ENCODE measurements at places on chromosomes 2 and 18. TPM values are rescaled to one million over a fixed set of nuclear protein-coding genes. Genes with fewer than 3 reads are reported as not detected.

RGPD3 gene
- total RNA-seq = 0.28 TPM

CD226 gene
- total RNA-seq = not detected

DNAJC5G gene
- 0.39 TPM for total RNA-seq

DNA sequence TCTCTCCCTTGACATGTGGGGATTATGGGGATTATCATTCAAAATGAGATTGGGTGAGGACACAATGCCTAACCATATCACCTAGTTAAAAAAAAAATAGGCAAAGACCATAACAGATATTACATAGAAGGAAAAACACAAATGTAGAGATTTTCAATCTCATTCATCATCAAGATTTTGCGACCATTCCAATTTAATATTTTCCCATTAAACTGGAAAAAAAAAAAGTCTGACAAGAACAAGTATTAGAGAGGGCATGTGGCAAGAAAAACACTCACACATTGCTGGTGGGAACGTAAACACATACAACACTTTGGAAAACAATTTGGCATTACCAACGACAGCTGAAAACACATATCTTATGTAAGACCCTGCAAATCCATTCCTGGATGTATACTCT lies 71.0 kb upstream of the MYCN start:
- no peak for DNase-seq

GRCh38 chr2:237486819-237487448 lies at the start of gene MLPH:
TSS of gene MLPH (plus strand) at chr2:237487251. CDS start at chr2:237493427, 6,176 bp downstream.
- DNase-seq = peak; percentile 67

DNA sequence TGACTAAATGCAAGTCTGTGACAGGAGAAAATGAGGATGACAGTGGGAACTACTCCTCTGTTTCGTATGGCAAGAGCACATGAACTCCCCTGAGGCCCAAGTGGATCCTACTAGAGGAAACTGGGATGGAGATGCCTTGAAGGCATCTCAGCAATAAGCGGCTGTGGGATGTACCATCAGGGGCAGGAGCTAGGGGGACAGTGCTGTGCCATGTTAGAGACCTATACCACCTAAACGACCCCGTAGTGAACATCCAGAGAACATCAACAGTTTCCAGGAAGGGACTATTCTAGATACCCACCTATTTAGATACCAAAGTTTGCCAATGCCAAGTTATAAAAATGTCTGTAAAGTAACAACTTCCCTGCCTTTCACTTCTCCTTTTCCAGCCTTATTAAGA lies 860.8 kb upstream of the ACVR2A start:
- DNase-seq = no peak

DNA sequence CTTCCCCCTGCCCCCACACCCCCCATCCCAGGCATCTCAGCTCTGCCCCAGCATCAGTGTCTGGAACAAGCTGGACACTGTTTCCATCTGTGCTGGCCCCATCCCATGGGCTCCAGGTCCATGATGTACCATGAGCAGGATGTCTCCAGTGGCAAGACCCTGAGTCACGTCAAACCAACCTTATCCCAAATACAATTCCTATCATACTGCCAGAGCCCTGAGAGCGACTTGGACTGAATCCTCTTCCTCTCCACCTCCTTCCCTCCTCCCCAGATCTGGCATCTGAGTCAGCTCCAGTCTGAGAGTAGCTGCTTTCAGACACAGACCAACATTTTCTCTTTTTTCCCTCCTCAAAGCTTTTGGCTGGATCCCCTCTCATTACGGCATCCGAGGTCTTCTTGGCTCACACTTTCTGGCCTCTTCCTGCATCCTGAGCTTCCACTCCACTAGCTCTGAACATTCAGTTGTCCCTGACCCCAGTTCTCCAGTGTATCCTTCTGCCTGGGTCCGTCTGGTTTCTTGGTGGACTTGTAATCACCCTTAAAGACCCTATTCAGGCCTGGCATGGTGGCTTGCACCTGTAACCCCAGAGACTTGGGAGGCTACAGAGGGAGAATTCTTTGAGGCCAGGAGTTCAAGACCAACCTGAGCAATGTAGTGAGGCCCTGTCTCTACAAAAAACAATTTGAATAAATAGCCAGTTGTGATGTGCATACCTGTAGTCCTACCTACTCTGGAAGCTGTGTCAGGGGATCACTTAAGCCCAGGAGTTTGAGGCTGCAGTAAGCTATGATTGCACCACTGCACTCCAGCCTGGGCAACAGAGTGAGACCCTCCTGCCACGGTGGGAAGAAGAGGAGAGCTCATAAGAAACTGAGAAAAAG lies 68.3 kb downstream of the ACKR3 start:
- no peak for DNase-seq

DNA sequence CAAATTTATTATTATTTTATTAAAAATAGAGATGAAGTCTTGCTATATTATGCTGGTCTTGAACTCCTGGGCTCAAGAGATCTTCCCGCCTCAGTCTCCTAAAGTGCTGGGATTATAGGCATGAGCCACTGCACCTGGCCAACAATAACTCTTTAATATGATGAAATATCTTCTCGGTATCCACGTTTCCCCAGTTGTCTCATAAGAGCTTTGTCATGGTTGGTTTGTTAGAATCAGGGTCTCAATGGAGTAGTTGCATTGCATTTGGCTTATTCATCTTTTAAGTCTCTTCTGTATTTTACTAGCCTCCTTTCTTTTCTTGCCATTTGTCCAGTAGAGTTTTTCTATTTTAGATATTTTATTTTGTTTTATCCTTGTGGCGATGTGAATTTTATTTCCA lies 32.7 kb upstream of the DLX2 start:
- no peak for DNase-seq

GRCh38 chr2:22930781-22931180 lies 454.2 kb upstream of the KLHL29 start:
- DNase-seq = no peak

DNA sequence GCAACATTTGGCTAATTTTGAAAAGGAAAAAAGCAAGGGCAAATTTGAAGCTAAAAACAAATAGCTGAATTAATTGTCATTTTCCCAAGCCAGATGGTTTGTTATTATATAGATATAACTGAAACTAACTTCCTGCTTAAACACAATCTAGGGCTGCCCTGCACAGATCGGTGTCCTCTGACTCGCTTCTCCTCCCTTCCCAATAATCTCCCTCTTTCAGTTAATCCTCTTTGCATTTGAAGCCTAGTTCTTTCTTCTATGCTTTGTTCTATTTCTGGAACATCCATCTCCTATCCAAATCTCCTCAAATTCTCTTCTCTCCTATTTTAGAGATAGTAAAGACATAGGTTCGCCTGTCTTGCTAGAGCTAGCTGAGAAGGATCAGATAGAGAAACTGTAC lies 328.1 kb downstream of the SLC8A1 start:
- DNase-seq = no peak

DNA sequence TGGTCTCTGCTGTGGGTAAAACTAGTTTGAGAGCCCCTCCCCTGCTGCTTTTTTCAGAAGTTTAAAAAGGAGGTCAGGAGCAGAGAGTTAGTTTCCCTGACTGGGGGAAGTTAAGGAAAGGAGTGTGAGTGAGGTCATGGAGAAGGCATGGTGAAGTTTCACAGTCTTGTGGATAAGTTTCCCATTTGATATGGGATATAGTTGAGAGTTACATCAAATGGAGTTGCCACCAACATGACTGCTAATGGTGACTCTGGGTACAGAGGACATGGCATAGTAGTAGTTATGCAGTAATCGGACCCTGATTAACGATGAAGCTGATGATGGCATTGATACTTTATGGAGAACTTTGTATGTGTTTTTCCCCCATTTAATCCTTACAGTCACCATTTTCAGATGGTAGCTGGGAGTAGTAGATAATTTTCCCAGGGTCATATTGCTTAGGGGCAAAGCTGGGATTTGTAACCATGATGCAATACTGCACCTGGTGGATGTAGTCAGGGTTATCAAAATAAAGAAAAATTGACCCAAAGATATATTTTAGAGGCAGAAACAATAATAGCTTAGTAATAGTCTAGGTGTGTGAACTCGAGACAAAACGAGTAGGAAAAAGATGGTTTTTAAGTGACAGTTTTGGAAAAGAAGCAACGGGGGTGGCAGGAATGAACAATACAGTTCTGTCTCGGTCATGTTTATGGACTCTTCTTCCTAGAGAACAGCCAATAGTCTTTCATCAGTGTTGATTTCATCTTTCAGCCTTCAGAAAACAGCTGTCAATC lies 74.6 kb downstream of the FMNL2 start:
- no peak for DNase-seq

DNA sequence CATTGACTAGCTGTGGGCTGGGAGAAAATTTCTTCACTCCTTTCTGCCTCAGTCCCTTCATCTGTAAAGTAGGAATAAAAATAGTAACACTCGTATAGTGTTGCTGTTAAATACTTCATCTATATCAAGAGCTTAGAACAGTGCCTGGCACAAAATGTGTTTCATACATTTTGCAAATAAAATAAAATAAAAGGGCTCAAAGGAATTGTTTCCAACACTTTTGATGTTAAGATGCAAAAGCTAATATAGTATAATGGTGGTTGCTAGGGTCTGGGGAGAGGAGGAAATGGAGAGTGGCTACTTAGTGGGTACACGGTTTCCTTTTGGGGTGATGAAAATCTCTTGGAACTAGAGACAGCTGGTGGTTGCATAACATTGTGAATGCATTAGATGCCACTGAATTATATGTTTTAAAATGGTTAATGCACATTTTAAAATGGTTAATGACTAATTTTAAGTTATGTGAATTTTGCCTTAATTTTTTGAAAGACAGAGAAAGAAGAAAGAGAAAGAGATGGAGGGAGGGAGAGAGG lies 542.1 kb upstream of the ID2 start:
- DNase-seq = no peak

GRCh38 chr2:138814123-138814898 lies 34.1 kb upstream of the NXPH2 start:
- DNase-seq = peak; percentile 70

- DNase-seq = no peak
Observed at GRCh38 chr2:237872178-237872887, 12.9 kb downstream of the RAMP1 start.

DNA sequence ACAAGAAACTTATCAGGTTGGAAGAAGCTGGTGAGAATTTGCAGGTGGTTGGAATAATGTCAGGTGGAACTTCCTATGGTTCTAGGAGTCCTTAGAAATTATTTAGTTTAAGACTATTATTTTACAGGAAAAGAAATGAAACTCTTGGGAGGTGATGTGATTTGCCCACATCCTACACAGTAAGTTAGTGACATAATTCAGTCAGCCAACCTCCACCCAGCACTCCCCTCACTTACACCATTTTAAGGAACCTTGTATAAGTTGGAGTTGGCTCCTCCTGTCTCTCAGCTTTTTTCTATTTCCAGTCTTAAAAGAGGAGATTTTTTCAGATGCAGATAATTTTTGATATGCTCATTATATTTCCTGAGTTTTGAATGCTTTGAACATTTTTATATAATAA lies 86.4 kb downstream of the SKA1 start:
- DNase-seq = no peak

All from GM23338 (cell line).